ENCODE measurements at places on chromosomes 2 and 18. TPM values are rescaled to one million over a fixed set of nuclear protein-coding genes. Genes with fewer than 3 reads are reported as not detected.

DNA sequence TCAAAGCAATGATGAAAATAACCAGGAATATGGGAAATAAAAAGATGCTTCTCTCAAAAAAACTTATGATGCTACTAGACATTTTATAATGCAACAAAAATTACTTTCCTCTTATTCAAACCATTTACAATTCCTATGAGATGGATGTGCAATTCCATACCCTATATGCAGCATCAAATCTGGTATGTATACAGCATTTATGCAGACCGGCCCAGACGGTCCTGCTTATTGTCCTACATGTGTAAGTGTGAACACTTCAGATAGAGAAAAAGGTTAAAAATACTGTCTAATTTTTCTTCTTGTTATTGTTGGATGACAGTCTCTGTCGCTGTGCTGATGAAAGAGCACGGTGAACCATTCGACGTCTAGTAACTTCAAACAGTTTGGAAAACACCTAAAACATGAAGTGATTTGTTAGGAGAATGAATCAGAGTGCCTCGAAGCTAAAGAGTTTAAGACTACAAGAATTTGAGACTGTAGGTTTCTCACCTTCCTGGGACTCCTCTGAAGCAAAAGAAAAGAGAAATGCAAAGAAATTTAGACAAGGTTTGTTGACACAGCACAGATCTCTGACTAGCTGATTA, 80.8 kb downstream of the ATL2 start:
- DNase-seq, result no peak

DNA sequence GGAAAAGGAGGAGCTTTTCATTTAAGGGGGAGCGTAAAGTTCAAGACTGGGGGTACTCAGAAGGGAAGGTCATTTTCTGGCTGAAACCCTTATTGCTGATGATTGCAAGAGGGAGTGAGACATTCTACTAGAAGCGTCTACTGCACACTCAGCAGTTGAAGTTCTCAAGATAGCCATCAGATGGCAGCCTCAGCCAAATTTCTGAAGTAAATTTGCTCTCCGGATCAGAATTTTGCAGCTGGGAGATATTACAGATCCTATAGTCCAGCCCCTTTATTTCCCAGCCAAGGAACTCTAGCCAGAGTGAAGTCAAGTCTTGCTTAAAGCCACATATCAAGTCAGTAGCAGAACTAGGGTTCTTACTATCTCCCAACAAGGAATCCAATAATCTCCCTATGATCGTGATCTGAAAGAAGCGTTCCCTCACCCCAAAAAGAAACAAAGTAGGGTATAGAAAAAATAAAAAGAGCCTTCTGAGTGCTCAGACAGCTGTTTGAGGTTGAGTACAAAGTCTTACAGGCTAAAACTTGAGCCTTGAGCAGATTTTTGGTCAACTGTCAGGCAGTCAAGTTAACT, 24.0 kb downstream of the RAX start:
- DNase-seq, result peak; percentile 83

DNA sequence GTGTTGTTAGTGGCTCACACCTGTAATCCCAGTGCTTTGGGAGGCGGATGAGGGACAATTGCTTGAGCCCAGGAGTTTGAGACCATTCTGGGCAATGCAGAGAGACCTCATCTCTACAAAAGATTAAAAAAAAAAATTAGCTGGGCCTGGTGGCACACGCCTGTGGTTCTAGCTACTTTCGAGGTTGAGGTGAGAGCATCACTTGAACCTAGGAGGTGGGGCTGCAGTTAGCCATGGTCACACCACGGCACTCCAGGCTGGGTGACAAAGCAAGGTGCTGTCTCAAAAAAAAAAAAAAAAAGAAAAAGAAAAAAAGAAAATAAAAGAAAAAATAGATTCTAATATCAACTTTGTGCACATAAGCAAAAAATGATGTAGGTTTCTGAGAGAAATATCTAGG, 1492.5 kb upstream of the TMEFF2 start:
- DNase-seq, result no peak

- no peak for DNase-seq
These were observed 161.6 kb downstream of the LCLAT1 start for GRCh38 chr2:30608643-30609042.

DNA sequence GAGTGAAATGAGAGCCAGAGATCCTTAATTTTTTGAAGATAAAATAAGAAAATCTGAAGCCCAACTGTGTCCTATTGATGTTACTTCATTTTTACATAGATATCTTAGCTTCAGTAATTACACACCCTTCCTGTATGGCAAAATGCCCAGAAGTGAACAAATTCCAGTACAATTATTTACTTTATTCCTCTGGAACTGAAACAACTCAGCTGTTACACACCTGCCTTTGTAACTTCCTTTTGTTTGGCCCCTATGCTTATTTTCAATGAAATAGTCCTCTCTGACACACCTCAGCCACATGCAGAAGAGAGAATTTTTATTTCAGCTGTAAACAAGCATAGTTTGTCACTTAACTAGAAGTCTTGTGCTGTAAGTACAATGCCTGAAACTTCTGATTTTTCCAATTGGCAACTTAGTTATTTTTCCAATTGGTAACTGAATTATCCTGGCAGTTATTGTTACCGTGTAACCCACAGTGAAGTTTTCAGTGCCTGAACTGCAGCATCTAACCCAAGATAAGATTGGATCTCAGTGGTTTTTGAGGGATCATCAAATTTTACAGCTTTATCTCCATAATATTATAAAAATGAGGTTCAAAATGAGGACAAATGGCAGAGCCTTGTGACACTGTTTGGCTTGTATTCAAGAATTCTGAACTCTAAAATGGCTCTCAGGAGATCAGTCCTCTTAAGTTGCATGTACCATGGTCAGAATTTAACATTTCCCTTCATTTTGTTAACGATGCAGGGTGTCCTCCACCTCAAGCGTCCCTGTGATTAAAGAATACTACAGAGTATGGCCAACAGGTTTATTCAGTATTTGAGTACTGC, 82.6 kb downstream of the PKP4 start:
- peak; percentile 44 for DNase-seq

DNA sequence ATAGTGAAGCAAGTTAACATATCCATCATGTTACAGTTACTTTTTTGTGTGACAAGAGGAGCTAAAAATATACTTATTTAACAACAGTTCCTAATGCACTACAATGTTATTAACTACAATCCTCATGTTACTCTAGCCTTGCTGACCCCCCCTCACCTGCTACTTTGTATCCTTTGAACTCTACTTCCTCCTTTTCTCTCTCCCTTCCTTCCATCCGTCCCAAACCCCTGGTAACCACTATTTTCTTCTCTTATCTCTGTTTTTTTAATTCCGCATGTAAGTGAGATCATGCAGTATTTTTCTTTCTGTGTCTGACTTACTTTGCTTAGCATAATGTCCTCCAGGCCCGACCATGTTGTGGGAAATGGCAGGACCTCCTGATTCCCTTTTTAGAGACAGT, 59.4 kb downstream of the NPAS2 start:
- no peak for DNase-seq

DNA sequence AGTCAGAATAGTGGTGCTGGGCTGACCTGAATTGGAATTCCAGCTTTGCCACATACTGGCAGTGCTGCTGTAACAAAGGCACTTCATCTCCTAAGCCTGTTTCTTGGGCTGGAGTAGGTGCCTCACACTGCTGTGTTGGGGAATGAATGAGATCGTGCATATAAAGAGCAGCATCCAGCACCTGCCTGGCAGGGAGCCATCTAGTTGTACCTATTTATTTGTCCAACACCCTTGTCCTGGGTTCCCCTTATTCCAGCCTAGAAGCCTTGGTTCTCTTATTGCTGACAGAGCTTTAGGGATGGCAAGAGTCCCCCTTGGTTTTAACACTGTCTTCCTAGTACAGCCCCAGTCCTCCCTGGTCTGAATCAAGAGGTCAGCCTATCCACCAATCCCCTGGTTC, 275.3 kb upstream of the RAB12 start:
- DNase-seq, result no peak

GRCh38 chr2:4780679-4781078, 911.5 kb upstream of the SOX11 start:
- DNase-seq, result no peak

- no peak for DNase-seq
These were observed 1.5 kb downstream of the ACKR3 start for GRCh38 chr2:236571145-236571544.

- no peak for DNase-seq
These were observed 11.1 kb downstream of the CLUL1 start for GRCh38 chr18:607930-608329.

SLC16A14 gene
- 6.5 TPM for polyA plus RNA-seq

MBP gene
- polyA plus RNA-seq, result 19.7 TPM

DNA sequence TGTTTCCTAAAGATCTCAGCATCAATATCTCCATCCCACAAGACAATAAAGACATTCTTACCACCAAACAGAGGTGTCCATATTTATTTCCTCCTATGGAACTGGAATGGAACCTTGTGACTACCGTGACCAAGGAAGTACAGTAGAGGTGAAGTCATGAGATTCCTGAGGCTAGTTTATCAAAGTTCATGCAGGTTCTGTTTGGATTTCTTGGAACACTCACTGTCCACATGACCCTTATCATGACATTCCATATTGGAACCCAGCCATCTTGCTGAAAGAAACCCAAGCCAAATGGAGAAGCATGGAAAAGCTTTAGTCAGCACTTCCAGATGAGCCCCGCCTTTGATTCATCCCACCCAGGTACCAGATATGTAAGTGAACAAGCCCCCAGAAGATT, 516.0 kb upstream of the POU3F3 start:
- DNase-seq, result no peak

DNA sequence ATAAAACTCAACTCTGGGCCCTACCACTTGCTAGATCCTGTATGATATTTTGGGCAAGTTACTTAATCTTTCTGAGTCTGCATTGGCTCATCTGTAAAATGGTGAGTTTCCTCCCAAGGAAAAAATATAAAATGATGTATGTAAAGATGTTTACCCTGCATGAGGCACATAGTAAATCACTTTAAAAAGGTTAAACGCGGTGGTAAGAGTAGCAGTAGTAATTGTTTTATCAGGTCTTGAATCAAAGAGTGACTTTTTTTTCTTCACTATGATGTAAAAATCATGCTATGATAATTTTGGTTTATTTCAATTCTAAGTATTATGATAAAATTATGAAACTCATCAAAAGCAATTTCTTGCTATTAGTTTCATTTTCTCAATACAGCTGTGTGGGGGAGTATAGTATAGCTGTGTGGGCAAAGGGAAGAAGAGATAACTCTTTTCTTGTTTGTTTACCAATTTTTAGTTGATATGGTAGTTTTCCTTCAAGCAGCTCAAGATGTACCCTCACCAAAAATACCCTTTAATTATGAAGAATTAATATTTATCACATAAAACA, 10.7 kb downstream of the ARHGAP15 start:
- no peak for DNase-seq

DNA sequence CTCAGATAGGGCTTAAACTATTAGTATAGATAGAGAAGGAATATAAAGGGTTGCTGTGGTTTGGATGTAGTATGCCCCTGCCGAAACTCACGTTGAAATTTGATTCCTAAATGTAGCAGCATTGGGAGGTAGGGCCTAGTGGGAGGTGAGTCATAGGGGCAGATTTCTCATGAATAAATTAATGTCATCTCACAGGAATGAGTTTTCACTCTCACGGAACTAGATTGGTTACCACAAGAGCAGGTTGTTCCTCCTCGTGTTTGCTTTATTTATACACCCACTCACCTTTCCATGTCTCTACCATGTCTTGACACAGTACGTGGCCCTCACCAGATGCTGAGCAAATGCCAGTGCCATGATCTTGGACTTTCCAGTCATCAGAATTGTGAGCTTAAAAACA, 218.2 kb downstream of the RBM43 start:
- no peak for DNase-seq

COL3A1 gene
- 804 TPM for polyA plus RNA-seq

- no peak for DNase-seq
These were observed 562.7 kb upstream of the ID2 start for GRCh38 chr2:8118940-8119781.

- DNase-seq, result no peak
These were observed 261.0 kb downstream of the TPGS2 start for GRCh38 chr18:36567800-36568199.

GRCh38 chr2:219058541-219059374, 2.0 kb downstream of the IHH start:
- no peak for DNase-seq

DNA sequence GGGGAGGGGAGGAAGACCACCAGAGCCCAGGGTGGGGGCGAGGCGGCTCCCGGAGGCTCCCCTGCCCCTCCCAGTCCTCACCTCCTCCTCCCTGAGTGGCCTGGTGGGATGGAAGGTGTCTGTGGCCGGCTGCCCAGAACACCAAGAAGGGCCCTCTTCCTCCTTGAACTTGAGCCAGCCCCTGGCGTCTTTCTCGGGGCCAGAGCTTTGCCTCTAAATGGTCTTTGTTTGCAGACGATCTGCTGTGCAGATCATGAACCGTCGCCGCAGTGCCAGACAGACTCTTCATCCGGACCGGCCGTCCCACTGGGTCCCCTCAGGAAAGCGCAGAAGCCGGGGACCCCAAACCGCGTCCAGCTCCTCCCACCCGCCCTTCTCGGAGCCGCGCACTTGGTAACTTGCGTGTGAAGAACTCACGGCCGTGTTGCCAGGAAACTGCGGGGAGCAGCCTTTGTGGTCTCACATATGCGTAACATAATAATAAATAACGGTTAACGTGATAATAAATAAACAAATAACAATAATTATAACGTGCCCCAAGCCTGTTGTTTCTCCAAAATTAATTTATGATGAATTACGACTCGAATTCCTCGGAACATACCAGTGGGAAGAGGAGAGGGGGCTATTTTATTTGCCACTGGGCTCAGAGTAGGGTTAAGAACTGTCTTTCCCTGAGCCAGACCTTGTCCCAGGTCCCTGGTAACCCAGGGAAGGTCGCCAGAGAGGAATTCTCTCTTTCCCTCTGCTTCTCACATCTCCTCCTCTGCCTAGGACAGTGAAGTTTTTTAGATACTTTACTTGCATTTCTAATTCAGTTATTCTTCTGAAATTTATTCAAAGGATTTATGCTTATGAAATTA, 41.0 kb downstream of the PTGR3 start:
- DNase-seq, result no peak

SKOR2 gene
- not detected for polyA plus RNA-seq

DNA sequence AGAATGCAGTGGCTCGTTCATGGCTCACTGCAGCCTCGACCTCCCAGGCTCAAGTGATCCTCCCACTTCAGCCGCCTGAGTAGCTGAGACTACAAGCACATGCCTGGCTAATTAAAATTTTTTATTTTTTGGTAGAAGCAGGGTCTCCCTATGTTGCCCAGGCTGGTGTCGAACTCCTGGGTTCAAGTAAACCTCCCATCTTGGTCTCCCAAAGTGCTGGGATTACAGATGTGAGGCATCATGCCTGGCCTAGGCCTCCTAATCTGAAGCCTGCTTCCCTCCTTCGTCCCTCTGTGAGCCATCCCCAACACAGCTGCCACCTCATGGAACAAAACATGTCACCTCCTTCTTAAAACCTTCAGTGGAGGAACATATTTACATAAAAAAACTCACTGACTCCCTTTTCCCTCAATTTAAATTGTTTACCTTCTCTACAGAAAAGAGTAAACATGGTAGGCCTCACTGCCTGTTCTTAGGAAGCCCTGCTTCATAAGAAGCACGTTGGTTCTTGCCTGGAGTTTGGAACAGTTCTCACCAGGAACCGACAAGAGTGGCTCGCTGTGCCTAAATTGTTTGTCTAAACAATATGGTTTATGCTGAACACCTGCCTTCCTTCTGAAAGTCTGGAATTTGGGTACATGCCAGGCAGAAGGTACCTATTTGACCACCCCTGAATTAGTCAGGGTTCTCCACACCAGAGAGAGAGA, 12.1 kb upstream of the RHOB start:
- no peak for DNase-seq

GRCh38 chr2:8566774-8567468, 114.9 kb upstream of the ID2 start:
- no peak for DNase-seq
